ENCODE measurements at places on chromosomes 11 and 22. TPM values are rescaled to one million over a fixed set of nuclear protein-coding genes. Genes with fewer than 3 reads are reported as not detected.

- DNase-seq: no peak
These were observed 26.4 kb upstream of the OR8D2 start for GRCh38 chr11:124346311-124346955.

DNA sequence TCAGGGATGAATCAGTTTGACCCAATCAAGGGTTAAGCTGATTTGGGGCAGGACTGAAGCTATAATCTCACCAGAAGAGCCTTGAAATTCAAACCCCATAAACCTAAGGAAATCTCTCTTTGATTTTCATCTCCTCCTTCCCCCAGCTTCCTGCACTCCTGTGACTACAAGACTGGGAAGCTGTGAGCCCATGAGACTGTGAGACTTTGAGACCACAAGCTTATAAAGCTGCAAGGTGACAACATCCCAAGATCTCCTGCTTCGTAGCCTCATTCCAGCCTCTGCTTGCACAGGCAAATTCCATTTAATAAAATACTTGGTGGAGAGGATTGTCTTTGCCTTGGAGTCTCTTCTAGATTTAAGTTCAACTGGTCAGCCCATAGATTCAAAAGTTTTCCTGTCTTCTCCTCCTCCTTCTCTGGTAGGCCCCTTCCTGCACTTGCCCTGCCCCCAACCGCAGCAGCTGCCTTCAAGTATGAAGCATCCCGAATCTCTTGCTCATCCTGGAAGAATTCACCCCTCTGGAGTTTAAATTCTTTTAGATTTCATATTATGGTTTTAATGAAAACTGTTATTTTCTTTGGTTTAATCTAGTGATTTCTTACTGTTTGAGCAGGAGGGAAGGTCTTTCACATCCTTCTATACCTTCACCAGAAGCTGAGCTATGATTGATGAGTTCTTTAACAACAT, 42.1 kb downstream of the PAMR1 start:
- DNase-seq: no peak

GRCh38 chr11:85661972-85662664, 2.8 kb downstream of the CREBZF start:
- no peak for DNase-seq

DNA sequence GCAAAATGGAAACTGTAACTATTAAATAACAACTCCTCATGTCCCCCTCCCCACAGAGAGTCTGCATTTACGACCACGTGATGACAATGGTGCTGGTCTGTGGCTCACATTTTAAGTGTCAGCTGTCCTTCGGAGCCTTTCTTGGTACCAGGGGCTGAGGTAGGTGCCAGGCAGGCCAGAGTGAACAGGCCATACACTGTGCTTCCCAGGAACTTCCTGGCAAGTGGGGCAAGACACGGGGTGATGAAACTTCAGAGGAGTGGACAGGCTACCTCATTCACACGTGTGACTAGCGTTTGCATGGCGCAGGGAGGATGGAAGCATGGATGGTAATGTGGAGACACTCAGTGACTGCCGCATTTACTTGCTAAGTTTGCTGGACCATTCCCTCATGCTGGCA, 10.4 kb upstream of the YPEL1 start:
- DNase-seq: no peak

DNA sequence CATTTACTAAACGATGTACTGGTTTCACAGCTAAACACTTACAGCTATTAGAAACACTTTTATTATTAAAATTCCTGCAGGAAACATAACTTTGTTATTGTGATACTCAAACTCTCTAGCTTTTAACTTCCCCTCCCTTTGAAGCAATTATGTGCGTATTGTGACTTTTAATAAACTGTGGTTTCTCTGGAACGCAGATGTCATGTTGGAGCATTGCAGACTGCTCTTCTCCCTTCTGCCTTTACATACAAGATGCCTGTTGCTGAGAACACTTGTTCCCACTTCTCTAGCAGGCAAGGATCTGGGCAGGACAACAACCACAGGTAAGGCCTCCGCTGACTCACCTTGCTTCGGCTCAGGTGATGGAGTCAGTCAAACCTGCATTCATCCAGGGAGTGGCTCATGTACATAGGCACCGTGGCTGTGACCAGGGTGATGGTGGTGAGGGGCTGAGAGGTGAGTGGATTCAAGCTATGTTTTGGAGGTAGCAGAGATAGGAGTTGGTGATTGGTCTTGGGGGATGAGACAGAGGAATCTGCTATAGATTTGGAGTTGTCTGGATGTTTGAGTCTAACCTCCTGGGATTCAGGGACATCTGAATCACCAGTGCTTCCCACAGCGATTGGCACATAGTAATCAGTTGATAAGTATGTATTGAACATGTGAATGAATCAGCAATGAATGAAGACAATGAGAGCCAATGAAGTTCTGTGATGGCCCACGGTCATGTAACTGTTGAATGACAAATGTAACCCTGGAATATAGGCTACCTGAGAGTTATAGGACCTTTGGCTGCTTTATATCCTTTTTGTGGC, 106.0 kb downstream of the ADAMTS15 start:
- no peak for DNase-seq

The OR52E8 gene
- not detected for total RNA-seq

DNA sequence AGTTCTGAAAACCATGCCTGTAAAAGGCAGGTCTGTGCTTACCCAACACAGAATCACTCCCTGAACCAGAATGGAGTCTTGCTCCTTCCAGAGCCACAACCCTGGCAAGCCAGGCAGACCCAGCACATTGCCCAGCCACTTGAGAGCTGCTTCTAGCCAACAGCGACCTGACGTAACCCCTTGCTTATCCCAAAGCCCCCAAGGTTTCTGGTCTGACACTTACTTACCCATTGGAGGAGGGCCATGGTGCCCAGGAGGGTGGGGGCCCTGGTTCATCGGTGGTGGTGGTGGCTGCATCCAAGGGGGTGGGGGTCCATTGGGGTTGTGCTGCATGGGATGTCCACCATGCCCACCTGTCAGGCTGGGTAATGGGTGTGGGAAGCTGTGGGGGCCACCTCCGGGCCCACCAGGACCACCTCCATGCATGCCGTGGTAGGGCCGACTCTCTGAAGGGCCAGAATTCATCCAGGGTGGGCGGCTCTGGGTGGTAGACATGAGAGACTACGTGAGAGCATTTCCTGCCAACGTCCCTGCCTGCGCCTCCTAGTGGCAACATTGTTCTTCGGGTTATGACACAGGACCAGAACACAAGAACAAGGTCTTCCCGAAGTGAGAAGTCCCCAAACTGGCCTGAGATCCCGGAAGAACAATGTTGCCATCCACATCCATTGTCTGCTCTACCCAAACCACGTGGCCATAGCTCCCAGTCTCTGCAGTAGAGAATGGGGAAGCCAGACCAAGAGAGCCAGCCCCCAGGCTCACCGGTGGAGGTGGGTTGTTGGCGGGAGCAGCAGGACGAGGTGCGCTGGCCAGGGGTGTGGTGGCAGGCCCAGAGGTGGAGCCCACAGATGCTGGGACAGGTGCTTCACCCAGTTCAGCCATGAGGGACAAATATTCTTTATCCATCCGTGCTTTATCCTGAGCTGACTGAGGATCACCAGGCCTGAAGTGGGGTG, 7.8 kb upstream of the PYGM start:
- no peak for DNase-seq

GRCh38 chr11:47107744-47108143, 68.9 kb downstream of the ARFGAP2 start:
- DNase-seq: no peak

DNA sequence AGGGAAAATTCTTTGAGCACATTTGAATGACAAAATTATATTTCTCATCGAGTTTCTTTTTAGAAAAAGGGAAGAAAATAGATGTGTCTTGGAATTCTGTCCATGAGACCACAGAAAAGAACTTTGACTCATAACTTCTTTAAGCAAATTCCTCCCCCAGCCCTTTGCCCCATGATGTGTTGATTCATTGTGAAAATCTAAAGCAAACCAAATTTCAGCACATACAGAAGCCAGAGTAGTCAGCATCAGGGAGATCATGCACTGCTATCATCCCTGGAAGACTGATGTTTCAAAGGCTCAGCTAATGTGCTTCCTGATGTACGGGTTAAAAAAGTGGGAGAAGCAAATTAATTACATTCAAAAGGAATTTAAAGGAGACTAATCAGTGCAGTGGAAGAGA, 159.7 kb downstream of the FAT3 start:
- DNase-seq: no peak

- no peak for DNase-seq
These were observed 120.7 kb upstream of the TOP3B start for GRCh38 chr22:22103078-22103875.

DNA sequence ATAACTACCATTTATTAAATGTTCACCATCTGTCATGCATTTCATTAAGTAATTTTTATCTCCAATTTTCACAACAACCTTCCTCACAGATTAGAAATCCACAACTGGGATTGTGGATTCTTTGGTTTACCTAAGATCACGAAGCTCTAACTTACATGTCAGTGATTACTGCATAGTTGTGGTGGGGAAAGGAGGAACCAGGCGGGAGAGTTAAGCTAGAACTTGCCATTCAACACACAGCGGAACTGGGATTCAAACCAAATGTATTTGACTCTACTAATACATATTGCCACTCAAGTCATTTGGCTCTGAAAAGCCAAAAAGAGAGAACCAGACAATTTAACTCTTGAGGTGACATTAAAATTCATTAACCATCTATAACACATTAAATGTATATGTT, 10.4 kb upstream of the LAYN start:
- DNase-seq: no peak

The THAP7 gene
- 75.9 TPM for total RNA-seq

DNA sequence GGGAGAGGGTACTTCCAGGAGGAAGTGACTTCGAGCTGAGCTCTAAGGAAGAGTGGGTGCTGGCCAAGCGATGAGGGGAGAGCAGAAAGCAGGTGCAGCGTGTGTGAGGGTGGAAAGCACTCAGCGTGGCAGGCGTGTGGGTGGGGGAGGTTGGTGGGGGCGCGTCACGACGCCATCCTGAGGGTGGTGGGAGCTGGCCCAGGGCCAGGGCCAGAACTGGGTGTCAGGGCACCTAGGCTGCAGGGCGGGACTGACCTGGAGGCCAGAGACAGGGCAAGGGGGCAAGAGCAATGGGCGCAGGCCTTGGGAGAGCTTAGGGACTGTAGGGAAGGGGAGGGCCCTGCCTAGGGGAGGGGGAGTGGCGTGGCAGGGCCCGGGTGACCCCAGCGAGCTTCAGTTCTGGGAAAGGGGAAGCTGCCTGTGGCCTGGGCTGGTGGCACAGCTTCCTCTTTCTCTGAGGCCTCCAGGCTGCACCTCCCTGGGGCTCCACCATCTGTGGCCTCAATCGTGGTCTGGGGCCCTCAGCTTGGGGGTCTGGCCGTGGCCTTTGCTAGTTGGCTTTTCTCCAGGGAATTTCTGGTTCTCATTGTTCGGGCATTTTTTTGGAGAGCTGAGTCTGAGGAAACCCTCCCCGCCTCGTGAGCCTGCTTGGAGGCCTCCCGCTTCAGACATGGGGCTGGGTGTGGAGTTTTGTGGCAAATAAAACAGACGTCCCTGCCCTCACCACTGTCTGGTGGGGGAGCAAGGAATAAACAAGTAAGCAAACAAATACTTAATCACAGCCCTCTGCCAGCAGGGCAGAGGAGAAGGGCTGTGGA, 8.9 kb downstream of the RELT start:
- no peak for DNase-seq

DNA sequence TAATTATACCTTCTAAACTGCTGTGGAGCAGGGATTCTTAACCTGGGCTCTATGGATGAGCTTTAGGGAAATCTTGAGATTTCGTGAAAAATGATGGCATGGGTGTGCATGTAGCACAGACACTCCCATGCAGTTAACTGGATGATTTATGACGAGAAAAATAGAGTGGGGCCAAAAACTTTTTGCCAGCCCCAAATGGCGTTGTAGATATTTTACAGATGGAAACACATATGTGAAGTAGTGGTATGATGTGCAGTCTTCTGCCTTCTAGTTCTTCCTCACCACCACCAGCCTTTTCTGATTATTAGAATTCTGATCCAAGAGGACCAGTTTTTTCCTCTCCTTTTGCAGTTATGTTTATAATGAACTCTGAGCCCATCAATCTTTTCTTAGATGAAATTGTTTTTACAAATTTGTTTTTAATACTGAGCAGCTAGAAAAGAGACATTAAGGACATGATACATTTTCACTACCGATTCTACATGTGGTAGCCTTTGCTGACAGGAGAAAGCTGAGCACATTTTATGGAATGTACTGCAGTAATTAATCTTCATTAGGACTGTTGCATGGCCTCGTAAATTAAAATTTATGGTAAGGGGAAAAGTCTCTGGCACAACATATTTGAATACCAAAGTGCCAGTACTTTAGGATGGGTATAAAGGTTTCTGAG, 261.4 kb downstream of the DDX10 start:
- no peak for DNase-seq

GRCh38 chr11:43825217-43825816, 55.3 kb upstream of the ALKBH3 start:
- peak; percentile 9 for DNase-seq

GRCh38 chr11:91124363-91124762, 901.5 kb upstream of the CHORDC1 start:
- no peak for DNase-seq

DNA sequence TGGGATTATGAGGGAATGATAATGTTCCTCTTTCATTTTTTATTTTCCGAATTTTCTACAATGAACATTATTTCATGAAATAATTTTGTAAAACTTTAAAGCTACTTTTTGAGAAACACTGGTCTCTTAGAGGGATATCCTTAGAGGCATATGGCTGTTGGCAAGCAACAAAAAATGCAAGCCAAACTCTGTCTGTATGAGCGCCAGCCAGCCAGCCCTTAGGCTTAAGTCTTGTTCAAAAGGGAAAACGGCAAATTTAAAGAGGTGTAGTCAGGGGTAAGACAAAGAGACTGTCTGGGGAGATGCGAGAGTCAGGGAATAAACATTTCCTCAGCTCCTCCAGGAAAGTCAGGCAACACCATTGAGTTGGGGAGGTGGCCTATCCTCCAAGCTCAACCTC, 22.5 kb downstream of the ASCC2 start:
- no peak for DNase-seq

The RIMBP3B gene
- total RNA-seq: not detected

The SLC5A1 gene
- not detected for total RNA-seq

The RBM4B gene
- 29.2 TPM for total RNA-seq

GRCh38 chr22:21100149-21101032, 54.6 kb downstream of the LRRC74B start:
- peak; percentile 22 for DNase-seq

The UBASH3B gene
- total RNA-seq: 31.6 TPM

GRCh38 chr22:19932367-19933206, 9.0 kb upstream of the COMT start:
- DNase-seq: no peak

The DGCR6 gene
- not detected for total RNA-seq

DNA sequence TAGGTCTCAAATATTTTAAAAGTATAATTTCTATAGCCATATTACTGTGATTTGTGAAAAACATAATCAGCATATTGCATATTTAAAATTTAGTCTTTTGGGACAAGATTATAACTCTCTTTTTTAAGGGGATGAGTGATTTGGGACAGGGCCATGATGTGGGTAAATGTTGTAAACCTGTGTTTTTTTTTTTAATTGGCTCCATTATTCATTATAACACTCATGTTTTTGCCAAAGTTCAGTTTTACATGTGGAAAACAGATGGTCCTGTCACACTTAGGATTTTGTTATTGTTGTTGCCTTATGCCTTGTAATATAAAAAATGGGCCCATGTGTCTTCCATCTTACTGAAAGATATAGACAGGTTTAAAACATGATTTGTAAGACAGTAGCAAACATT, 1413.5 kb upstream of the RAG2 start:
- no peak for DNase-seq

- DNase-seq: no peak
These were observed 34.7 kb upstream of the PRR5 start for GRCh38 chr22:44667276-44667675.
